ENCODE measurements at places on chromosomes 3 and 15. TPM values are rescaled to one million over a fixed set of nuclear protein-coding genes. Genes with fewer than 3 reads are reported as not detected.

TNNC1 gene
- total RNA-seq, result 2.9 TPM

GPR149 gene
- not detected for total RNA-seq

PRTG gene
- not detected for total RNA-seq

ASB14 gene
- not detected for total RNA-seq

WDR93 gene
- total RNA-seq, result not detected

DNA sequence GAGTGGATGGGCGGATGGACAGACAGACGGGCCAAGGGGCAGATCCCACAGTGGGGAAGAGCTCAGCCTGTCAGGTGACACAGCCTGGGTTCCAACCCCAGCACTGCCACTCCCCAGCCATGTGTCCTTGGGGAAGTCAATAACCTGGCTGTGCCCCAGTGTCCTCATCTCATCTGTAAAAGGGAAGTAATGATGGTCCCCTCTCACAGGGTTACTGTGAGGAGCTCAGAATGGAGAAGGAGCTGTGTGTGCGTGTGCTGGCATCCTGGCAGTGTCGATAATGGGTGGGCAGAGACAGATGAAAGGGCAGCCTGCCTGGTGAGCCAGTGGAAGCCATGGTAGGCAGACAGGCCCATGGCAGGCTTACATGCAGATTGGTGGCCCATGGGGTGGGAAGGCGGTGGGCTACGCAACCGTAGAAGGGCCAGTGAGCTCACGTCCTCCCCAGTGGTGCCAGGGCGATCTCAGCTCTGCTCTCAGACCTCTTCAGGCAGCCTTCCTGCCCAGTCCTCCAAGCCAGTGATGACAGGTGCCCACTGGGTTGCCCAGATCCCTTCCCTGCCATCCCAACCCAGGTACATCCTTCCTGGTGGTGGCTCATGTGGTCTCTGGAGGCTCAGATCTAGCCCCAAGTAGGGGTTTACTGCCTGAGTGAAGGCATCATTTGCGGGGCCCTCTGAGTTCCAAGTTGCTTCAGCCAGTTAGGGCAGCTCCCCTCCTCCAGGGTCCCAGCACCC is 2.3 kb upstream of the DNAJB8 start:
- no peak overlapping the region for H3K4me3 ChIP-seq
- H3K36me3 ChIP-seq, result no peaks in the 10 kb centered on the region
- no peak for DNase-seq
- no peaks in the 10 kb centered on the region for H3K27me3 ChIP-seq

DNA sequence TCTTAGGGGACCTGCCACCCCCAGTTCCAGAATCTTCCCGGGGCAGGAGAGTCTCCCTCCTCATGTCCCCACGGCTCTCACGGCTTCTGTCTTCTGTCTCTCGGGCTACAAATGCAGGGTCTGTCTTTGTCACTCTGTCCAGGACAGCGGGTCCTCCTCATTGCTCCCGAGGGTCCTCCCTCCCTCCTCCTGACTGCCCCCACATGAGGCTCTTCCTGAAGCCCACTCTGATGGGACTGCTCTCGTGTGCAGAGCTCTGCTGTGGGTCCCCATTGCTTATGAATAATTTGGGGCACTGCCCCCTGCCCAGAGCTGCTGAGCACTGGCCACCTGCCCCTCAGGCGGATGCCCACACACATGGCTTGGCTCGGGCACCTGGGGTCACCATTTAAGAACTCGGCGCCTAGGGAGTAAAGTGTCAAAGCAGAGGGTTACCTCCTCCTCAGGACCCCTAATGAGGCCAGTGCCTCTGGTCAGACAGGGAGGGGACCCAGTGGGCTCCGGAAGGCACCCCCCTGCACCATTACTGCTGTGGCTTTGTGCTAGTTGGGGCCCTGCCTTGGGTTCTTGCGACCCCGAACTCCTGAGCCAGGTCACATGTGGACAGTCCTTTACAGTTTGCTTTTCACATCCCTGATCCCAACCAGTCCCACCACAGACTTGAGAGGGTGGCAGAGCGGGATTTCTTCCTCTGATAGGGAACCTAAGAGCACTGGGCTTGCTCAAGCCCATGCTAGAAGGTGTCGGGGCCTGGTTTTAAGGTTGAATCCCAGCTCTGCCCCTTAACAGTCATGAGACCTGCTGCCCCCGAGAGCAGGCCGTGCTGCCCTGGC is 22.1 kb downstream of the HDAC11 start:
- no peaks in the 10 kb centered on the region for H3K36me3 ChIP-seq
- no peak overlapping the region for H3K4me3 ChIP-seq
- no peaks in the 10 kb centered on the region for H3K4me1 ChIP-seq
- no peaks in the 10 kb centered on the region for H3K27me3 ChIP-seq
- DNase-seq, result no peak

DNA sequence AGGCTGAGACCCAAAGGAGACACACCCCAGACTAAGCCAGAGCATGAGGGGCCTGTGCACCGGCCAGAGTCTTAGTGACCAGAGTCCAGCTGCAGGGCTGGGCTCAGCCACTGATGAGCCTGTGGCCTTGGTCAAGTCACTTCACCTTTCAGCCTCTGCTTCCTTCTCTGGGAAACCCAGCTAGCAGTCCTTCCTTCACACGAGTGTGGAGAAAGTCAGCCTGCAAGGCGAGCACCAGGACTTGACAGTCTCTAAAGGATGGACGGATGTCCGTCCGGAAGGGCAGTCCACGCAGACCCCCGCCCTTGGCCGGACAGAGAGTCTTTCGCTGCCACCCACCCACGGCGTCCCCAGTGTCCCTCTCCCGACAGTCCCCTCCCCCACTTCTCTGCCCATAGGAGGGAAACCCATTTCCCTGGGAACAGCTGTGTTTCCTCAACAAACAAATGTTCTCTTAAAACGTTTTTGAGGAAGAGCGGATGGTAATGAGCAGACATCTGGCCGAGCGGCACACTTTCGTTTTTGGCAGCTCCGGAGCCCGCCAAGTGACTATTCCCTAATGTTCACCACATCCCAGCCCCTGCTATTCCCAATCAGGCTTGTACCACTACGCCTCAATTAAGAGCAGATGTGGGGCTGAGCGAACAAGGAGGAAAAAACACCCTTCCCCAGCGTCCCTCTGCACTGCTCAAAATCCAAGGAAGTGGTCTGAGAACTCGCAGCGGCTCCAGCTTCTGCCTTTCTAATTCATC is 129.1 kb upstream of the SMAD3 start:
- H3K4me1 ChIP-seq, result peaks cover 12% of the 10 kb centered on the region
- H3K27me3 ChIP-seq, result peaks cover 5% of the 10 kb centered on the region
- no peak overlapping the region for H3K27ac ChIP-seq
- no peak overlapping the region for H3K4me3 ChIP-seq

GRCh38 chr15:85010071-85010385 is 28.4 kb downstream of the PDE8A start:
- H3K27ac ChIP-seq, result no peak overlapping the region
- no peak for DNase-seq
- no peak overlapping the region for H3K4me3 ChIP-seq
- H3K4me1 ChIP-seq, result peaks cover 29% of the 10 kb centered on the region
- peaks cover 3% of the 10 kb centered on the region for H3K36me3 ChIP-seq

- H3K4me1 ChIP-seq, result no peaks in the 10 kb centered on the region
- DNase-seq, result no peak
- H3K4me3 ChIP-seq, result no peak overlapping the region
- peaks cover 39% of the 10 kb centered on the region for H3K27me3 ChIP-seq
- no peaks in the 10 kb centered on the region for H3K36me3 ChIP-seq
Observed at GRCh38 chr15:91223863-91224262, 123.8 kb downstream of the SV2B start.

DNA sequence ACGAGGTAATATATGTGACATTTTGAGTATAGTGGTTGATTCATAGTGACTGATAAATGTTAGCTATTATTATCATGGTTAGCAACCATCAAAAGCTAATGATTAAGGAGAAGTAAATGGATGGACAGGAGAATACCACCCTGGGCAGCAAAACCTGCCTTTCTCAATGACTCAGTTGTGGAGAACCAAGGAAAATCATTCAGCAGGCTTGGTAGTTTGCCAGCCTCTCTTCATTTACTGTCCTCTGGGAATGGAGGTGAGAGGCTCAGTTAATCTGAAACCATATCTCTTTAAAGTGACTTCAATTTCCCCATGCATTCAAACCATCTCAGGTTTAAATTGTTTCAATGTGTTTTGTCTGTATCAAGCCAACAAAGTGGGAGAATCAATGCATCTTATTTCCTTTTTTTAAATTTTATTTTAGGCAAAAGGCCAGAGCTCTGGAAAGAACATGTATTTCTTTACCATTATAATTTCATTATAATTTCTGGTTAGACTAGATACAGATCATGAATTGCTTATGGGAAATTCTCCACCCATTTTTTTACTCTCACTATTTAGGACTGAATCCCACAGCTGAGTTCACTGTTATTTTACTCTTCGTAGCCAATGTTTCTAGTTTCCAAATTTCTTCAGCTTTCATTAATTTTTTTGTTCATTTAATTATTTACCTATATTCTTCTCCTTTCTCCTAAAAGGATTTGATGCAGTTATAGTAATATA is 2.7 kb downstream of the TM4SF18 start:
- no peak for DNase-seq
- H3K4me3 ChIP-seq, result no peak overlapping the region
- no peaks in the 10 kb centered on the region for H3K36me3 ChIP-seq
- H3K27me3 ChIP-seq, result peaks cover 7% of the 10 kb centered on the region

GRCh38 chr3:187013159-187013716 is 82.9 kb downstream of the ST6GAL1 start:
- peak overlapping the region; percentile 64 for H3K4me3 ChIP-seq
- peaks cover 44% of the 10 kb centered on the region for H3K4me1 ChIP-seq
- no peak for DNase-seq
- peak overlapping the region; percentile 90 for H3K27ac ChIP-seq

GRCh38 chr15:72487070-72487797 is 13.1 kb downstream of the ARIH1 start:
- peaks cover 27% of the 10 kb centered on the region for H3K36me3 ChIP-seq
- no peak overlapping the region for H3K27ac ChIP-seq
- peaks cover 58% of the 10 kb centered on the region for H3K4me1 ChIP-seq
- no peaks in the 10 kb centered on the region for H3K27me3 ChIP-seq
- no peak overlapping the region for H3K4me3 ChIP-seq

DNA sequence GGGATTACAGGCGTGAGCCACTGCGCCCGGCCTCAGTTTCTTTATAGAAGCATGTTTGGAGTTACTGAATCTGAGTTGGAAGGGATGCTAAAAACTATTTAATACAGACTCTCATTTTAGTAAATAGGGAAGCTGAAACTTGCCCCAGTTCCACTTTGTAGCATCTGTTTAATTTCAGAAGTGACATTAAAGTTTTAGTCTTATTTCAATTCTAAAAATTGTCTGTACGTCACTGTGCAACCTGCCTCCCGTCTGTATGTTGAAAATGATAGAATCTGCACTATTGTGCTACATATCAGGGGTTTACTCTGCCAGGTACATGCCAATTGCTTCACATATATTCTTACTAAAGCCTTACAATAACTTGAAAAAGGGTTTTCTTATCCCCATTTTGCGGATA is 15.3 kb downstream of the CNOT10 start:
- peaks cover 19% of the 10 kb centered on the region for H3K4me1 ChIP-seq
- H3K27me3 ChIP-seq, result no peaks in the 10 kb centered on the region
- H3K27ac ChIP-seq, result no peak overlapping the region
- no peak for DNase-seq

GRCh38 chr3:142693136-142693853 is 30.5 kb upstream of the TRPC1 start:
- DNase-seq, result no peak
- H3K4me1 ChIP-seq, result peaks cover 8% of the 10 kb centered on the region
- H3K27ac ChIP-seq, result no peak overlapping the region
- no peak overlapping the region for H3K4me3 ChIP-seq
- no peaks in the 10 kb centered on the region for H3K27me3 ChIP-seq
- no peaks in the 10 kb centered on the region for H3K36me3 ChIP-seq

- peaks cover 20% of the 10 kb centered on the region for H3K4me1 ChIP-seq
- H3K27me3 ChIP-seq, result no peaks in the 10 kb centered on the region
- H3K4me3 ChIP-seq, result no peak overlapping the region
- H3K27ac ChIP-seq, result no peak overlapping the region
- H3K36me3 ChIP-seq, result peaks cover 14% of the 10 kb centered on the region
Observed at GRCh38 chr3:172186607-172187006, 147.2 kb downstream of the FNDC3B start.

- H3K36me3 ChIP-seq, result peaks cover 15% of the 10 kb centered on the region
- no peak overlapping the region for H3K4me3 ChIP-seq
- H3K27ac ChIP-seq, result no peak overlapping the region
- H3K4me1 ChIP-seq, result peaks cover 2% of the 10 kb centered on the region
- DNase-seq, result no peak
- no peaks in the 10 kb centered on the region for H3K27me3 ChIP-seq
Observed at GRCh38 chr15:36798366-36798765, 218.9 kb downstream of the CDIN1 start.

DNA sequence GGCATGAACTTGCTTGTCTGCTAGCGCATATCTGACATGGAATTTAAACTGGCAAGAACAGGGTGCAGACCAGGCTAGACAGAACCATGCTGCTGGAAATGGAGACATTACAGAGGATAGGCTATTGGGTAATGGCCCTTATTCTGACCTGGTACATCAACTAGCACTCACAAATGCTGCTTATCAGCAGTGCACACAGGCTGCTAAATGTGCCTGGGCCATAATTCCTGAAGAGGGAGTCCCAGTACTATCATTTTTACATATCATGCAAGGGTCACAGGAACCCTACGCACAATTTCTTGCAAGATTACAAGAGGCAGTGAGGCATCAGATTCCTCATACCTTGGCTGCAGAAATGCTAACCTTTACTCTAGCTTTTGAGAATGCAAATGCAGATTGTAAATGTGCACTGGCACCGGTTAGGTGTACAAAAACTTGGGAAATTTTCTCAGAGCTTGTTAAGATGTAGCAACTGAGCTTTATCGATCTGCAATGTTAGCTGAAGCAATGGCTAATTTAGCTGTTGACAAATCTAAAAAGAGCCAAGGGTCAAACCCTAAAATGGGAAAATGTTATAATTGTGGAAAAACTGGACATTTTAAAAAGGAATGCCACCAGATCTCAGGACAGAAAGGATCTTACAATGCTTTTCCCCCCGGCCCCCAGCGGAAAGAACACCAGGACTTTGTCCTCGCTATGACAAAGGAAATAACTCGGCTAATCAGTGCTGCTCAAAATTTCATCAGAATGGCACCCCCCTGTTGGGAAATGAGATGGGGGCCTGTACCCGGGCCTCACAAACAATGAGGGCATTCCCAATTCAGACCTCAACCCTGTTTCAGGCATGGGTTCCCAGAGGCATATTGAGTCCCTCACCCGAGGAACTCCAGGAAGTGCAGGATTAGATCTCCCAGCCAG is 21.1 kb downstream of the CCRL2 start:
- H3K36me3 ChIP-seq, result peaks cover 3% of the 10 kb centered on the region
- H3K27ac ChIP-seq, result no peak overlapping the region
- H3K4me3 ChIP-seq, result no peak overlapping the region
- H3K4me1 ChIP-seq, result peaks cover 7% of the 10 kb centered on the region
- no peaks in the 10 kb centered on the region for H3K27me3 ChIP-seq
- no peak for DNase-seq

GRCh38 chr3:114666623-114667022 is 372.8 kb downstream of the TIGIT start:
- peaks cover 21% of the 10 kb centered on the region for H3K36me3 ChIP-seq
- no peak overlapping the region for H3K4me3 ChIP-seq
- H3K27ac ChIP-seq, result no peak overlapping the region

- H3K4me3 ChIP-seq, result no peak overlapping the region
- H3K36me3 ChIP-seq, result no peaks in the 10 kb centered on the region
- H3K27me3 ChIP-seq, result peaks cover 27% of the 10 kb centered on the region
- no peak overlapping the region for H3K27ac ChIP-seq
Observed at GRCh38 chr15:33236841-33237509, 42.5 kb upstream of the FMN1 start.

- no peak for DNase-seq
- peaks cover 17% of the 10 kb centered on the region for H3K27me3 ChIP-seq
- no peaks in the 10 kb centered on the region for H3K4me1 ChIP-seq
- no peak overlapping the region for H3K4me3 ChIP-seq
- no peak overlapping the region for H3K27ac ChIP-seq
- H3K36me3 ChIP-seq, result no peaks in the 10 kb centered on the region
Observed at GRCh38 chr3:21754839-21755238, 3.8 kb upstream of the ZNF385D start.

GRCh38 chr3:62592408-62592807 is 219.1 kb upstream of the FEZF2 start:
- no peak overlapping the region for H3K4me3 ChIP-seq
- no peaks in the 10 kb centered on the region for H3K4me1 ChIP-seq
- DNase-seq, result no peak
- H3K36me3 ChIP-seq, result no peaks in the 10 kb centered on the region

Data from activated naive CD8-positive, alpha-beta T cell treated with anti-CD3 and anti-CD28 coated beads for 36 hours (primary cell).